ENCODE measurements at places on chromosomes 4 and X.

DNA sequence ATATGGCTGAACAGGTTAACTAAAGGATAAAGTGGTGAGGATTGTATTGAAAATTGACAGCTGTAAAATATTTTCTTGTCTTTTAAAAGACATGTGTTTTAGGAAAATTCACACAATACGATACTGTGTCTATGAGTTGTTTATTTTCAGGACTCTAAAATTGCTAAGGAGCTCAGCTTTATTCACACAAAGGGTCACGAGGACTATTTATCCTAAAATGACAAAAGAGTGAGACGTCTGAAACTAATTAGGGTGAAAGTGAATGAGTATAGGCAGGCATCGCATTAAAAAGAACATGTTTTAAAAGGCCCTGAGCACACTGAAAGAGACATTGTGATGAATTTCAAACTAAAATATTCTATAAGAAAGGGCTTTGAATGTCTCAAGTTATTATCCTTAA, 304.7 kb downstream of the SH2D1A start:
- DNase-seq, result no peak

DNA sequence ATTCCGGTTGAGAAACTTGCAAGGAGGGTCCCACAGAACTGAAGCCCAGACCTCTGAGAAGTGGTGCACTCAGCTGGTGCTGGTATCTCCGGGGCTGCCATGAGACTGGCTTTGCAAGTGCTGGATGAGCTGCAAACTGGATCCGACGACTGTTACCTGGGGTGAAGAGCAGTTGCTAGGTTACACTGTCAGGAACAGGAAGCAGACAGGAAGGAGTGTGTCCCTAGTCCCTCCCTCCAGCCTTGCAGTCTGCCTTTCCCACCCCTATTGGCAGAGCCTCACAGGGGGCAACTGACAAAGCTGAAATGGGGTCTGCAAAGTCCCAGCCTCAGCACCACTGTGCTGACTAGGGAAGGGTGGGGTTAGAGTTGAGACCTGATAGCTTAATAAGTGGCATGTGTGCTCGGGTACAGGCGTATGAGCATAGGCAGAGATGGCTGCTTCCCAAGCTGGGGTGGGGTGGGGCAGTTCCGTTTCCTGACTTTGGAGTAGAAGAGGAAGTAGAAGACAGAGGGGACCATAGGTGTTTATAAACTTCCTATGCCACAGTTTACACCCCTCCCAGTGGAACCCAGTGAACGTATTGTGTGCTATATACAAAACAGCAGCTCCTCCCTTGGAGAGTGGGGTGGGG, 18.0 kb downstream of the PPEF1 start:
- no peak for DNase-seq

GRCh38 chr4:174926958-174927357, 8.8 kb downstream of the ADAM29 start:
- no peak for DNase-seq

DNA sequence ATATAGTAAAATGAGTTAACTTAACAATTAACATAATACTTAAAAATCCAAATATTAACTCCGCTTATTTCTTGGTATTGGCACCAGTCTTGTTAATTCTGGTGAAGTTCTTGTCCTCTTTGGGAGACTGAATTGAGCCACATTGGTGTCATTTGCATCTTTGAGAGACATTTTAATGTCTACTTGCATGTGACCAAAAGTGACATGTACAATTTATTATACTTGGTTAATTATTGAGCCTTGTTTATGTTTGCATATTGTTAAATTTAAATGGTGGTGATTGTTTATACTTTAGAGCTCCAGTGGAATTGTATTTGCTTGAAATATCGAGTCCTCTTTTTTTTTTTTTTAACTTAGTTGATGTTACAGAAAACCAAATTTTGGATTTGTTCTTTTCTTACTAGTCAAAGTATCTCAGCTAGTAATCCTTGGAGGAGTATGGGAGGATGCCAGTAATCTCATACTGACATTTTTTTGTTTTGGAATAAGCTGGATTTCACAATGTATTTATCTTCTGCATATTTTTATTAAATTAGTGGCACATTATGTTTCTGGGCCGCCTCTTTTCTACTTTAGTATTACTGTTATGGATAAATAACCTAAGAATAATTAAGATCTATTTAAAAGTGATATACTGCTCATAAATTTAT, 3.9 kb downstream of the SPCS3 start:
- DNase-seq, result no peak

- DNase-seq, result no peak
Observed at GRCh38 chrX:117989512-117989911, 127.1 kb downstream of the KLHL13 start.

GRCh38 chr4:126779436-126780166, 853.2 kb upstream of the INTU start:
- no peak for DNase-seq

DNA sequence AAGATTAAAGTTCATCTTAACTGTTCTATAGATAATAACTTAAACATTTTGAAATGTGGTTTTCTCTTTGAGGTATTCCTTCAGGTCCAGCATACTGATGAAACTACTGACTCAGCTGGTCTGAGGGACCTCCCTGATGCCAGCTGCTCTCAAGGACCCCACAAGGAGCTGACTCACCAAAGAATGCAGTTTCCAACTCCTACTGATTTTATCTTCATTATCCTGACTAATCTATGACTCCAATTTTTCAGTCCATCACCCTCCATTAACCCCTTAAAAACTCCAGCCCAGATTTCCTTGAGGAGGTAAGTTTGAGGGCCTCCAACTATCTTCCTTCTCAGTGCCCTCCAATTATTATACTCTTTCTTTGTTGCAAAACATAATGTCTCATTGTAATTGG, 1.4 kb upstream of the UGT2B4 start:
- DNase-seq, result no peak

- peak; percentile 13 for DNase-seq
Observed at GRCh38 chr4:15451866-15452765, 17.6 kb upstream of the CC2D2A start.

DNA sequence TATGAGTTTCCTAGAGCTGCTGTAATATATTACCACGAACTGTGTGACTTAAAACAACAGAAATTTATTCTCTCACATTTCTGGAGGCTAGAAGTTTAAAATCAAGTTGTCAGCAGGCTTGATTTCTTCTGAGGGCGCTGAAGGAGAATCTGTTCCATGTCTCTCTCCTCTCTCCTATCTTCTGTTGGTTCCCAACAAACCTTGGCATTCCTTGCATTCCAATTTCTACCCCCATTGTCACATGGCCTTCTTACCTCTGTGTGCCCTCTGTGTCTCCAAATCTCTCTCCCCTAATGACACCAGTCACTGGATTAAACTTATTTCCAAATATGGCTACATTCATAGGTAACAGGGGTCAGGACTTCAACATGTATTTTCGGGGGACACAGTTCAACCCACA, 672.7 kb downstream of the RPA4 start:
- no peak for DNase-seq

DNA sequence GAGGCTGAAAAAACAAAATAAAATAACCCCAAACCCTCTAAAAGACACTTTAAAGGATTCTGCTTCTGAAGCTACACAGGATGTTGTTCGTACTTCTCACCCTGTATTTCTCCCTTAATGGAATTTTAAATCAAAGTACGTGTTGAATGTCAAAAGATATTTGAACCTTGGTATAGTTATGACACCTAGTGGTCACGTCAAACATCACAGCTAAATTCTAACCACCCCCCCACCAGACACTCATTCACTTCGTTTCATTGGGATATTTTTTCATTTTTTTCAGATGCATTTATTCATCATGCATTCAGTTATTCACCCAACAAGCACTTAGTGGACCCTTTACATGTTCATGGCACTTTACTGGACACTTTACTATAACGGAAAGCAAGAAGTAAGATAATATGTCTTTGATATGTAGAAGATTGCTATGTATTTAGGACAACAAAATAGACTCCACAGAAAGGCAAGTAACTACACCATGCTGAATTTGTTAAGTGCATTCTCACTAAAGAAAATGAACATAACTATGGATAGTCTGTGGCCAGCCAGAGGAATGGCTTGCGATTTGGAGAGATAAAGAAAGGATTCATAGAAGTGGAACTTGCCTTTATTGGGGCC, 62.5 kb upstream of the GPR174 start:
- peak; percentile 78 for DNase-seq

GRCh38 chr4:3651267-3651845, 114.8 kb upstream of the ADRA2C start:
- DNase-seq, result no peak

DNA sequence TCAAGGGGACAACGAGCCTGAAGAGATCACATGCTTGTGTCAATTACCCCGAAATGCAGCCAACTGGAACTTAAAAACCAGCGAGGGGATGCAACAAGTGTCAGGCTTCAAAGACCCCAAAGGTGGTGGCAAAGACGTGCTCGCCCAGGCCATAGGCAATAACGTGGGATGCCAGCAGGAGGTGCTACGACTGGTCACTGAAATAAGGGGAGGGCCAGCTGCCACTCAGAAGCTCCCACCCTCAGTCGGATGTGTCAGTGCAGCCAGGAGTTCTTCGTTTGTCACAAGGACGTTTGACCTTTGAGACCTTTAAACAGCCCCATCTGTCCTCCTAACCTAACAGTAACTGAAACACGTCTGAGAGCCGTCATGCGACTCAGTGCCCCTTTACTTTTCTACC, 556.8 kb upstream of the PCDH10 start:
- DNase-seq, result no peak

DNA sequence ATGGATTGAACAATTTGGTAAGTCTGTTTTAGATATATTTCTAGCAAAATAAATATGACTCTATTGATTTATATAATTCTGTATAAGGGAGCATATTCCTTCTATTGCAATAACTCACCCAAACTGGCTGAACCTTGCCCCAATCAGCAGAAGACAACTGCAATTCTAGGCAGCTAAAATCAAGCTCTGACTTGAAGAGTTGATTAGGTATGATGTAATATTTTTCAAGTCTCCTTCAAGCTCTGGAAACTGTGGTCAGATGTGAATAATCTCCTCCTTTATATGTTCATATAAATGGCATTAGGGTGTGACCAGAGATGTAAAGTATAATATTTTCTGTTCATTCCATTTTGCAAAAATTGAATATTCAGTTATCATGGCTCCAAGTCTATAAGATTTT, 8.2 kb downstream of the RASSF6 start:
- DNase-seq, result no peak

DNA sequence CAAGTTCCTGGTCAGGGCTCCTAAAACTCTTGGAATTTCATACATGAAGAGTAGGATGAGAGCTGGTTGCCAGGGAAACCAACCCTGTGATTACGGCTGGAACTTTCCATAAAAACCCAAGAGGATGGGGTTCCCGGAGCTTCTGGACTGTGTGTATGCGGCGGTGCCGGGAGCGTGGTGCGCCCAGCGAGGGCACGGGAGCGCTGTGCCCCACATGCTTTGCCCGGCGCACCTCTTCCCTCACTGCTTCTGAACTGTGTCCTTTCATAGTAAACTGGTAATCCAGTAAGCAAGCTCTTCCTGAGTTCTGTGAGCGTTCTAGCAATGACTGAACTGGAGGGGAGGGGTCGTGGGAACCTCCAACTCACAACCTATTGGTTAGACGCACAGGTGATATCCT, 152.6 kb downstream of the AFAP1 start:
- no peak for DNase-seq

DNA sequence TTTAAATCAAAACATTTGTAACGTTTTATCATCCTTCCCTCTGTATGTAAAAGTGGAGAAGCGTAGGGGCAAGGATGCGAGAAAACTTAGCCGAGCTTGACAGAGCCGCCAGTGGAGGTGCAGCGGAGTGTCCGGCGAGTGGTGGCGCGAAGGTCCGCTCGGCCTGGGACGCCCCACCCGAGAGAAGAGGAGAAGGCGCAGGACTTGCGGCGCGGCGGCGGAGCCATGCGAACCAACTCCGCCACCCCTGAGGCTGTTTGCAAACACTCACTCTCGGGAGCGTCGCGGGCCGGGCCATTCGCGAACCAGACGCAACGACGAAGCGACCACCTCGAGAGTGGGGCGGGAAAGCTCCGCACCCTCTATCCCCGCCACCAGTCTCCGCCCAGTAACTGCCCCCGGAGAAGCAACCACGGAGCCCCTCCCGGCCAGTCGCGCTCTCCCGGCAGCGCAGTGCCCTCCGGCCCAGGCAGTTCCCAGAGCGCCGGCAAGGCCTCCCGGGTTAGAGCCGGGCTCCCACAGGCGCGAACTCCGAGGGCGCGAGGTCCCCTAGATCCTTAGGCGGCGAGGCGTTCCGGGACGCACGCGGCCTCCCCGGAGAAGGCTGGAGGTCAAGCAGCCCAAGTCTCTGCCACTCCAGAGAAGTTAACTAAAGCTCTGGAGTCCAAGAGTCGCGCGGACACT, 2.3 kb upstream of the MAB21L2 start:
- no peak for DNase-seq

DNA sequence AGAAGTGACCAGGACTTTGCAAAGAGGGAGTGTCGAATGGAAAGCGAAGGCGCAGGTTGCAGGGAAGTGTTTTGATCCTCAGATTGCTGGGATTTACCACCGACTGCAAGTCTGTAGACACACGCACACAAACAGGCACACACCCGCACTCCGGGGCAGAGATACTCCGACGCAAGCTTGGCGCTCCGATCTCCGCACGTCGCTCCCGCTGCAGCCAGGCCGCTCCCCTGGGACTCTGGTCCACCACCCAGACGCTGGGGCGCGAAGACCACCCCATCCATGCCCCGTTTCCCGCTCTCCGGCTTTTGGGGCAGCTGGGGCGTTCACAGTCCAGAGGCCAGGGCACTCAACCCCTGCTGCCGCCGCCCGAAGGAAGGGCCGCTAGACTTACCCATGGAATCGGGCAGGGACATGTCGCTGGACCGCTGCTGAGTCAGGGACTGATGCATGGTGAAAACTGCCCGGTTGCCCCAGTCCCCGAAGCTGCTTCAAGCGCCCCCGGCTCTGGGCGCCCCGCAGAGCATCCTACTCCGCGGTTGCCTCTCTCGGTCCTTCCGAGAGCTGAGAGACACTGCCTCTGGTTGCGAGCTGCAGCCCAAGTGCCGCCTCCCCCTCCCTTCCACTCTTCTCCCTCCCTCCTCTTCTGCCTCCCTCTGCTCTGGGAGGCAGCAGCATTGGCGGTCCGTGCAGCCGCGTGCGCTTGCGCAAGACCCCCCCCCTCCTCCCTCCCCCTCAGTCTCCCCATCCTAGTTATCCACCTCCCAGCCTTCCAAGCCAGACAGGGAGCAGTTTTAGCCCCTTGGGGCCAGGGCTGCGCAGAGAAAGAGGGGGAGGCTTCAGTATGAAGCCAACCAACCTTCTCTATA, at the start of gene TMEM255A:
Gene TMEM255A, minus strand, starts transcription at position 601 of the 866 bp plus-strand sequence. Its CDS starts 152 bp downstream, at position 449.
- peak; percentile 59 for DNase-seq

GRCh38 chr4:82906469-82906868, 5.9 kb downstream of the THAP9 start:
- DNase-seq, result no peak

GRCh38 chr4:147799986-147800555, 68.2 kb downstream of the ARHGAP10 start:
- peak; percentile 90 for DNase-seq

GRCh38 chrX:120564925-120565324, 4.2 kb upstream of the CUL4B start:
- no peak for DNase-seq

DNA sequence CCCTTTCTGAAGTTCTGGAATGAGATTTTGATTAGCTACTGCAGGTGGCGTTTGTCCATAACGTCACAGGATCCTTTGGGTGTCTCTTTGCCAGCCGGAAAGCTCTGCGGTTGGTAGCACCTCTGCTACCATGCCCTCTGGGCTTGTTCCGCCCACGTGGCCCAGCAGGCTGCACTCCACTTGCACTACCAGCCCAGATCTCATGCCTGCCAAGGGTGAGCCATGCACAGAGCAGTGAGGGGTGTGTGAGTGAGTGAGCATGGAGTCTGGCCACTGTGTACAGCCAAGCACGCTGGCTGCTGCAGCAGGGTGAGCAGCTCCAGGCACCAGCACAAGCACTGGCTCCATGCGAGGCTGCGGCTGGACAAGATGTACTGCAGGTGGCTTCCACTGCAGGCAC, 6.6 kb upstream of the HNRNPD start:
- DNase-seq, result no peak

- DNase-seq, result peak; percentile 61
Observed at GRCh38 chr4:110620691-110621327, 2.1 kb downstream of the PITX2 start.
